ENCODE measurements at places on chromosomes 2 and 18.
A peak's percentile ranks its signal among the peaks of the same experiment; 100 is the strongest.

GRCh38 chr2:28713577-28714298 lies 37.9 kb upstream of the PPP1CB start:
- DNase-seq, result no peak

DNA sequence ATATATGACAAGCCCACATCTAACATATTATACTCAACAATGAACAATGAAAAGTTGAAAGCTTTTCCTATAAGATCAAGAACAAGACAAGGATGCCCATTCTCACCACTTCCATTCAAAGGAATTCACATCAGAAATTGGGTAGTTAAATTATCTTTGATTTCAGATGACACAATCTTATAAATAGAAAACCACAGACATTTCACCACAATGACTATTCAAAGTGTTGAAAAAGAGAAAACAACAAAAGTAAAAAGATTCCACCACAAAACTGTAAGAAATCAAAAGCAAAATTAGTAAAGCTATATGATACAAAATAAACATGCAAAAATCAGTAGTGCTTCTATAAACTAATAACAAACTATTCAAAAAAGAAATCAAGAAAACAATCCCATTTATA lies 279.7 kb upstream of the MYT1L start:
- no peak for DNase-seq

DNA sequence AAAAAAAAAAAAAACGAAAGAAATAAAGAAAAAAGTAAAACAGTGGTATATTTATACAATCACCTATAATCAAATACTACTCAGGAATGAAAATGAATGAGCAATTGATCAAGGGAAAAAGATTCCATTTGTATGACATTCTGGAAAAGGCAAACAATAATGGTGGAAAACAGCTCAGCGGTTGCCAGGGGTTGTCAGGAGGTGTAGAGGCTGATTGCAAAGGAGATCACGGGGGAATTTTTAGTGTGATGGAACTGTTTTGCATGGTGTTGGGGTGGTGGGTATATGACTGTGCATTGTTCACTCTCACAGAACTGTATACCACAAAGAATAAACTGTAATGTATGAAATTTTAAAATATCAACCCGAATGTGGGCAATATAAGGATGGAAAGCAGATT lies 45.5 kb upstream of the INPP4A start:
- no peak for DNase-seq

DNA sequence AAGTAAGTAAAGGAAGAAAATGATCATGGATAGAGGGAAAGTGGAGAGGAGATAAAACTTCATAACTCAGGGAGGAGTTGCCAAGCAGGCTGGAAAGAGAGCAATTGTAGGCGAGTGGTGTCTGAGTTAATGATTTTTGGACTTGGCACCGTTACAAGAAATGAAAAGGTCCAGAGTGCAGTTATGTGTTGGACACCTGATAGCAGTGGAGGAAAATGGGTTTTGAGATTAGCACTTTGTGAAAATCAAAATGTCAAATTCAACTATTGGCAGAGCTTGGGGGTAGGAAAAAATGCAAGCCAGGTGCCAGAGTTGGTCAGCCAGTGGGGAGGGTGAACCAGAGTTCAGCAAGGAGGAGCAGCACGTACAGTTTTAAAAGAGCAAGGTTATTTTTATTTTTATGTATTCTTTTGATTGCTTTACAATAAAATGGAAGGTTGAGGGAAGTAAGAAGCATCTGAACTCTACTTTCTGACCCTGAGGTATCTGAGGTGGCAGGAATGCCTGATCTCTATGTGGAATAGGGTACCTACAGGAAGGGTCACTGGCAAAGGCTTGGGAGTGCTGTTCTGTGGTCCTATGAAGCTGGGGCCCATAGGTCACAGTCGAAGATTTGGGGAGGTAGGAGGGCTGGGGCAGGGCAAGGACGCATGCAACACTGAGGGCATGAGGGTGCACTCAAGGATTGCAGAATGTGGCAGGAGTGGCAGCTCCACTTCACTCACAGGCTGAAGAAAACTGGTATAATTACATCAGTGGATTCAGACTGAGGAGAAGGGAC lies 127.5 kb downstream of the CD8B2 start:
- DNase-seq, result no peak

GRCh38 chr2:85310330-85310729 lies 17.5 kb downstream of the TGOLN2 start:
- DNase-seq, result no peak

GRCh38 chr2:177763531-177764265 lies 308.9 kb downstream of the PDE11A start:
- peak; percentile 82 for DNase-seq

- no peak for DNase-seq
Observed at GRCh38 chr18:44712025-44712424, 31.3 kb downstream of the SETBP1 start.

DNA sequence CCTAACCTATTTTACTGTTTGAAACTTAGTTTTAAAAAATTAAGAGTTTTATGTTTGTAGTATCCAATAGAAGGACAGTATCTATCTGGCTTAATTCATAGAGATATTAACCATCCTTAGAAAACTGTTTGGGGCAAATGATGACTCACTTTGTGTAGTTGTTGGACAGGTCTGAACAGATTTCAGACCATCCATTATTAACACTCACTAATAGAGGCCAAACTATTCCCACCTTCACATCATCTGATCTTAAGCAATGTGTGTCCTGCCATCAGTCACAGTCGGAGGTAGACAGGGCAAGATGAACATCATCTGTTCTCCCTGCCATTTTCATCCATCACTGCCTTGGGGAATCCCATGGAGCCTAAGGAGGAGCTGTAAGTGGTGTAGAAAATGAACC lies 164.6 kb upstream of the DCC start:
- DNase-seq, result no peak

DNA sequence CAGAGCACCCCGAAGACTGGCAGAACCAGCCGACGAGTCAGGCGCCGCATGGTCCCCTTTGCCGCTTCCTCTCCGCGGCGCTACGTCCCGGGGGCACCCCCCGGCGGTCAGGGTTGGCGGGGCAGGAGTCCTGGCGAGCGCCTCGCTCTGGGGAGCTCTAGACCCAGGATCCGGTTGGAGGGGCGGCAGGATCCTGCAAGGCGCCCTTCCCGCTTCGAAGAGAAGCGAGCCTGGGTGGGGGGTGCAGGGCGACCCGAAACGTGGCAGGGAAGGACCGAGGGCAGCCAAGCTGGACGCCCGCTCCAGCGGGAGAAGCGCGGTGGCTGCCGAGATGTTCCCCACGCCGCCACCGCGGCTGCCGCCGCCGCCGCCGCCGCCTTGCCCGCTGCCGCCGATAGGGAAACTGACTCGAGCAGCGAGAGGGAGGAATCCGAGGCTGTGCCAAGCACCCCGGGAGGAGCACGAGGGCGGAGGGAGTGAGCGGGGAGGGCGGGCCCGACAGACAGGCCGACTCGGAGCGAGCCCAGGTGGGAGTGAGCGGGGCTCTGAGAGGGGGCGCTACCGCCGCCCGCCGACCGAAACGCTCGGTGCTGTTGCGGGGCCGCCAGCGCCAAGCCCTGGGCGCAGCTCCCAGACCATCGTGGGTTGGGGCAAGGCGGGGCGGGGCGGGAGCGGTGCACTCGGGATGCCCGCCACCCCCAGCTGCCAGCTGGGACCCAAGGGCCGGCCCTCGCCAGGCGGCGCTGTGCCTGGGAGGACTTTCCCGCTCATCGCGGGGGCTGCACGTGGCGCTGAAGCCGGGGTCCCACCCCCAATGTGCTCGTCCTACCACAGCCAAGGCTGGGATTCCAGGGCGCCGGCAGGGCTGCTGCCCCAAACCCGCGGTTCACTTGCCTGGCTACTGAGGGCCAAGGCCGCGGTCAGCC lies at the start of gene GALNT14:
GALNT14 (minus strand) TSS at position 404 of the 926 bp plus-strand sequence; CDS start at position 50, 354 bp downstream.
- DNase-seq, result peak; percentile 85

GRCh38 chr18:55013086-55013485 lies 53.8 kb upstream of the CCDC68 start:
- no peak for DNase-seq

- DNase-seq, result no peak
Observed at GRCh38 chr2:127479866-127480743, 46.2 kb downstream of the IWS1 start.

GRCh38 chr2:180578441-180578840 lies 402.0 kb upstream of the UBE2E3 start:
- DNase-seq, result no peak

- DNase-seq, result peak; percentile 86
Observed at GRCh38 chr2:70964596-70965386, 13.6 kb upstream of the ANKRD53 start.

- DNase-seq, result no peak
Observed at GRCh38 chr2:170165129-170165528, 12.8 kb upstream of the MYO3B start.

- DNase-seq, result peak; percentile 86
Observed at GRCh38 chr2:153072077-153072476, 353.7 kb downstream of the ARL6IP6 start.

DNA sequence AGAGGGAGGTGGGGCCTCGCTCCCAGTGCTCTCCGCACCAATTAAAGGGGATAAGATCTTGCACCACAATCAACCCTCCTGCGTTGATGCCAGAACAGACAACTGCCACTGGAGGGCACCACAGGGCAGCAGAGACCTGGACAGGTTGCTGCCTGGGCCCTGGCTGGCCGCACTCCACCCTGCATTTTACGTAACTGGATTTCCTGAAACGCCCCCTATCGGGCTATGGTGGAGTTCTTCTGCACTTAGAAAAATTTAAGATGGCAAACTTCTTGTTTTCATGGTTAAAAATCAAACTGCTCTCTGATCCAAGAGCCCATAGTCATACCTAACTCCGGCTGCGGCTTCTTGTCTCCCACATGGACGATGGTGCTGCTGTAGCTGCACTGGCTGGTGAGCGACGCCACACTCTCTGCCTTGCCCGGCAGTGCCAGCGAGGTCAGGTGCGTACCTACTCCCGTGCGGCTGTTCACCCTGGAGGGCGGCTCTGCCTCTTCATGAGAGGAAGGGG lies 16.8 kb upstream of the HES6 start:
- peak; percentile 87 for DNase-seq

DNA sequence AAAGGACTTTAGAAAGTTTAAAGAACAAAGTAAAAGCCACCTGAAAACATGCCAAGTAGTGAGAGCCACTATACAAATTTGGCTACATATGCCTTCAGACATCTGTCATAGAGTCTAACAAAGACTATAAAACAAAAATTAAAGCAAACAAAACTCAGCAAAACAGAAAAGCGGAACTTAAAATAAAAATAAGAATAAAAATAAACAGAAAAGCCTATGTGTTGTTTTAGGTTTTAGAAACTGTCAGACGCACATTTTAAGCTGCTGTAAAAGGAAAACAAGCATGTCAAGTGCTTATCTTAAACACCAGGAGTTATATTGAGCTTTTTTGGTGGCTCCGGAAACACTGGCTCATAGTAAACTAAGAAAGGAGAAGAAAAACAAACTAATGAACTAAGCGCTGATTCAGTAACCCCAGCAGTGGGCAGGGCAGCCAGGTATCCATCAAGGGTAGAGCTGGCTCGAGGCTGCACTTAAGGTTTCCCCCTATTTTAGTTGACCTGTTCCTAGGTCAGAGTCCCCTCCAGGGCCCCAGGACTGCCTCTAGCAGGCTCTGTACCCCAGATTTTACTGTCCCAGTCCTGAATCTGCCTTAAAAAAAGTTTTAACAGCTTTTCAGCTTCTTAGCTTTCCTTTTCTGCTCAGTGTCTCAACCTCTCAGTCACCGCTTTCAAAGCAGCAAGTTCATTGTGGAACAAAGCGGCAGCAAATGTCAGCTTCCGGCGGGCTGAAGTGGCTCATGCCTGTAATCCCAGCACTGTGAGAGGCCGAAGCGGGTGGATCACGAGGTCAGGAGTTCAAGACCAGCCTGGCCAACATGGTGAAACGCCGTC lies 15.4 kb upstream of the RMC1 start:
- peak; percentile 71 for DNase-seq

GRCh38 chr18:55579501-55580270 lies 8.3 kb downstream of the TCF4 start:
- DNase-seq, result peak; percentile 8

GRCh38 chr2:106197878-106198277 lies 3.8 kb upstream of the UXS1 start:
- no peak for DNase-seq

- no peak for DNase-seq
Observed at GRCh38 chr2:132936791-132937190, 266.8 kb upstream of the LYPD1 start.

- no peak for DNase-seq
Observed at GRCh38 chr2:130377491-130377890, 21.6 kb downstream of the PTPN18 start.

GRCh38 chr2:219672406-219672805 lies 45.0 kb downstream of the SLC4A3 start:
- DNase-seq, result no peak

- DNase-seq, result no peak
Observed at GRCh38 chr2:189854187-189854586, 69.9 kb downstream of the PMS1 start.

DNA sequence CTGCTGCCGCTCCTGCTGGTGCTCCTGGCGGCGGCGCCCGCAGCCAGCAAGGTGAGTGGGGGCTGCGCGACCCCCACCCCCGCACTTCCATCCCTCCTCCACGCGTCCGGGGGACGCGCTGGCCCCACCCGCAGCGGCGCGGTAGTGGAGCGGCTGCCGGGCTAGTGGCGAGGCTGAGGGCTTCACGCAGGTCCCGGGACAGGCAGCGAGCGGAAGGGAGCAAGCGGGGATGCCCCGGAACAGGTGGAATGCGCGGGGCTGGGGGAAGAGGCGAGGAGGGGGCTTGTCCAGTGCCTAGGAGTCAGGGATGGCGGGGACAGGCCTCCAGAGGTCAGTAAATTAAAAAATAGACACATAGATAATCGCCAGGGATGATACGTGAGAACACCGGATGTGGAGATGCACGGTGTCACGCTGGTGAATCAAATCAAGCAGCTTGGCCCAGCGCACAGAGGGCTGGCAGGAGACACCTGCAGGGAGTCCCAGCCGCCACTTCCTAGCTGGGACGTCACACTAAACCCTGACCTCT lies 403 bp downstream of the COL4A3 start:
- peak; percentile 79 for DNase-seq

DNA sequence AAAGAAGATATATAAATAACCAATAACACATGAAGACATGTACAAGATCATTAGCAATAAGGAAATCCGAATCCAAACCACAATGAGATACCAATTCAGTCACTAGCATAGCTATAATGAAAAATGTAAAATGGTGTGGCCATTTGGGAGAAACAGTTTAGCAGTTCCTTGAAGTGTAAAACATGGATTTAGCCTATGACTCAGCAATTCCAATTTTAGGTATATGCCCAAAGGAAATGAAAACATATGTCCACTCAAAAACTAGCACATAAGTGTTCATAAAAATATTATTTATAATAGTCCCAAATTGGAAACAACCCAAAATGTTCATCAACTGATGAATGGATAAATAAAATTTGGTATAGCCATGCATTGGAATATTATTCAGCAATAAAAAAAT lies 165.5 kb upstream of the CRIM1 start:
- no peak for DNase-seq

GRCh38 chr18:76765649-76766048 lies 56.7 kb upstream of the ZNF236 start:
- no peak for DNase-seq

- no peak for DNase-seq
Observed at GRCh38 chr2:159564081-159564480, 52.3 kb downstream of the BAZ2B start.

- no peak for DNase-seq
Observed at GRCh38 chr2:188919824-188920223, 54.3 kb upstream of the COL3A1 start.

- no peak for DNase-seq
Observed at GRCh38 chr2:26011990-26012856, 21.7 kb upstream of the RAB10 start.

- DNase-seq, result no peak
Observed at GRCh38 chr18:45894818-45895217, 69.3 kb downstream of the SIGLEC15 start.
